A549 treated with Mapracorat at 1 μM for 4 hours (cell line): ENCODE measurements at places on chromosomes 16 and 17. TPM values are rescaled to one million over a fixed set of nuclear protein-coding genes. Genes with fewer than 3 reads are reported as not detected.

KRTAP4-5 gene
- not detected in 5 replicates for total RNA-seq

SLFN11 gene
- 3.3 to 7.0 TPM (median 6.5 TPM) in 5 replicates for total RNA-seq

GRAPL gene
- 0.22 TPM in 1 of 5 replicates, not detected in the others for total RNA-seq

KRTAP4-3 gene
- not detected in 5 replicates for total RNA-seq

ZSCAN10 gene
- total RNA-seq = 0.20 TPM in 1 of 5 replicates, not detected in the others

USP43 gene
- total RNA-seq = 3.7 to 5.1 TPM (median 4.0 TPM) in 5 replicates

HOXB9 gene
- 6.9 to 8.0 TPM (median 7.6 TPM) in 5 replicates for total RNA-seq

ENKD1 gene
- total RNA-seq = 6.9 to 12.7 TPM (median 10.0 TPM) in 5 replicates

CRLF3 gene
- 13.2 to 16.0 TPM (median 15.2 TPM) in 5 replicates for total RNA-seq
